ENCODE measurements at places on chromosomes 1 and 21.
A peak's percentile ranks its signal among the peaks of the same experiment; 100 is the strongest.

- H3K27me3 ChIP-seq, result no peaks in the 10 kb centered on the region
- H3K36me3 ChIP-seq, result peaks cover 12% of the 10 kb centered on the region
- no peak for DNase-seq
- H3K27ac ChIP-seq, result peak overlapping the region; percentile 84
- H3K4me1 ChIP-seq, result peaks cover 54% of the 10 kb centered on the region
These were observed 673 bp downstream of the PIK3C2B start for GRCh38 chr1:204493984-204494280.

GRCh38 chr1:10909697-10910680 is 102.5 kb upstream of the TARDBP start:
- peaks cover 6% of the 10 kb centered on the region for H3K27me3 ChIP-seq
- peaks cover 6% of the 10 kb centered on the region for H3K4me1 ChIP-seq
- peak; percentile 83 for DNase-seq
- no peaks in the 10 kb centered on the region for H3K36me3 ChIP-seq
- no peak overlapping the region for H3K27ac ChIP-seq
- H3K4me3 ChIP-seq, result no peak overlapping the region

DNA sequence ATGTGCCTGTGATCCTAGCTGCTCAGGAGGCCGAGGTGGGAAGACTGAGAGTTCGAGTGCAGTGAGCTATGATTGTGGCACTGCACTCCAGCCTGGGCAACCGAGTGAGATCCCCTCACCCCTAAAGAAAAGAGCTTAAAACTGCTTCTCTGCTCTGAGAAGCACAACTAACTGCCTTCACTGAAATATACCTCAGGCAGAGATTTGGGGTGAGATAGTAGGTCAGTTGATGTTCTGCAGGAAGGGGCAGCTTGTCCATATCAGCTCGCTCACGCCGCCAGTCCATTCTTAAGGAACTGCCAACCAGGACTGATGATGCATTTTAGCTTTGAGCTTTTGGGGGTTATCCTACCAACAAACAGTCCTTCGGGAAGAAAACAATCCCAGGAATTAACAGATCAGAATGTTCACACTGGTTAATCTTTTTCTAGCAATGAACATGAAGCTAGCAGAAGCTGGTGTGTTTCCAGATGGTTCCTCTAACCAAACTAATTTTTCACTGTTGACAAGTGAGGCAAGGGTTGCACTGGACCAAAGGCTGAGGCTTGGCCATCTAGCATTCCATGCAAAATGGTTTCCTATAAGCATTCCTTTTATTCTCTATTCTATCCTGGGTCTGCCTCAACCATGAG is 31.6 kb downstream of the LHX4 start:
- H3K36me3 ChIP-seq, result no peaks in the 10 kb centered on the region
- no peaks in the 10 kb centered on the region for H3K4me1 ChIP-seq
- no peak overlapping the region for H3K4me3 ChIP-seq
- no peak for DNase-seq

GRCh38 chr1:30028283-30028682 is 695.1 kb downstream of the MATN1 start:
- DNase-seq, result no peak
- H3K4me3 ChIP-seq, result no peak overlapping the region
- no peaks in the 10 kb centered on the region for H3K4me1 ChIP-seq
- no peak overlapping the region for H3K27ac ChIP-seq
- no peaks in the 10 kb centered on the region for H3K36me3 ChIP-seq
- H3K27me3 ChIP-seq, result peaks cover 35% of the 10 kb centered on the region

GRCh38 chr1:183859119-183859518 is 54.2 kb downstream of the RGL1 start:
- DNase-seq, result no peak
- H3K27me3 ChIP-seq, result no peaks in the 10 kb centered on the region
- no peaks in the 10 kb centered on the region for H3K4me1 ChIP-seq
- H3K27ac ChIP-seq, result no peak overlapping the region

DNA sequence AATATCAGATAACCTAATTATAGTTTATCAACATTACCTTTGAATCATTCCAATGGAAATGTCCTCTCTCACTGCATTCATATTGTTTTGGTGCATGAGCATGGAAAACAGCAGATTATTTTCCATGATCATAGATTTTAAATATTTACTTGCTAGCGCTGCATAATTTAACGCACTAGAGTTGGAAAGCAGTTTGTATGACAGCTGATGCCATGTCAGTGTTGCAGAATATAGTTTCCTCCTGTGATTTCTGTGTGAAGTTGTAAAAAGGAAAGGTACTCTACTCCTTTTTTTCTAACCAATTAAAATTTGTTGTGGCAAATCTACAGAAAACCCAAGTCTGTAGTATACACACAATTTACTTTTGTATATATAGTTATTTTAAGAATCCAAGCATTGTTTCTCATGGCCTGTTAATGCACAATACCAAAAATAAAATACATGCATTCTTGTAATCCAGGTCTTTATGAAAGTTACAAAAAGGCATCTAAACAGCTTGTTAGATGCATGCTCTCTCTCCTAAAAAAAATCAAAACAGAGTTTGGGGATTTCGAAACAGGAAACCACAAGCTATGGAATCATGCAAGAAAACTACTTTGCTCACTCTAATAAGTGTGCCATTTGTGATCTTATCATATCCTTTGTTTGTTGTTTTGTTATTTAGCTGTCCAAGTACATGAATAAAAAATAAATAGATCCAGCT is 1.9 kb upstream of the ATG4C start:
- DNase-seq, result no peak
- H3K27me3 ChIP-seq, result peaks cover 21% of the 10 kb centered on the region
- no peak overlapping the region for H3K4me3 ChIP-seq
- no peak overlapping the region for H3K27ac ChIP-seq
